ENCODE measurements at places on chromosomes 7 and 10.

DNA sequence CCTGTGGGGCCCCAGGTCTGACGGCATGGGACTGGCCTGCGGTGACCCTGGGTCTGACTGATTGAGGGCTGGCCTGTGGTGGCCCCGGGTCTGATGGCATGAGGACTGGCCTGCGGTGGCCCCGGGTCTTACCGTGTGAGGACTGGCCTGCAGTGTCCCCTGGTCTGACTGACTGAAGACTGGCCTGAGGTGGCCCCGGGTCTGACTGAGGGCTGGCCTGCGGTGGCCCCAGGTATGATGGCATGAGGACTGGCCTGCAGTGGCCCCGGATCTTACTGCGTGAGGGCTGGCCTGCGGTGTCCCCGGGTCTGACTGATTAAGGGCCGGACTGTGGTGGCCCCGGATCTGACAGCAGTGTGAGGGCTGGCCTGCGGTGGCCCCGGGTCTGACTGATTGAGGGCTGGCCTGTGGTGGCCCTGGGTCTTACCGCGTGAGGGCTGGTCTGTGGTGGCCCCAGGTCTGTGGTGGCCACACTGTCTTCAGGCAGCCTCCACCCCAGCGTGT is 10.9 kb downstream of the JAKMIP3 start:
- no peak for DNase-seq

DNA sequence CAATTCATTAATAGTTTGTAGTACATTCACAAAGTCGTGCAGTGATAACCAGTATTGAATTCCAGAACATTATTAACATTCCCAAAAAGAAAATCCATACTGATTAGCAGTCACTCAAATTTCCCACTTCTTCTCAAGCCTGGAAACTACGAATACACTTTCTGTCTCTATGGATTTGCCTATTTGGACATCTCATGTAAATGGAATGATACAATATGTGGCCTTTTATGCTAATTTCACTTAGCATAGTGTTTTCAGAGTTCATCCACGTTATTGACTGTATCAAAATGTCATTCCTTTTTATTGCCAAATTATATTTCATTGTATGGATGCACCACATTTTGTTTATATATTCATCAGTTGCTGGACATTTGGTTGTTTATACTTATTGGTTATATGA is 78.8 kb downstream of the STK31 start:
- DNase-seq, result no peak

DNA sequence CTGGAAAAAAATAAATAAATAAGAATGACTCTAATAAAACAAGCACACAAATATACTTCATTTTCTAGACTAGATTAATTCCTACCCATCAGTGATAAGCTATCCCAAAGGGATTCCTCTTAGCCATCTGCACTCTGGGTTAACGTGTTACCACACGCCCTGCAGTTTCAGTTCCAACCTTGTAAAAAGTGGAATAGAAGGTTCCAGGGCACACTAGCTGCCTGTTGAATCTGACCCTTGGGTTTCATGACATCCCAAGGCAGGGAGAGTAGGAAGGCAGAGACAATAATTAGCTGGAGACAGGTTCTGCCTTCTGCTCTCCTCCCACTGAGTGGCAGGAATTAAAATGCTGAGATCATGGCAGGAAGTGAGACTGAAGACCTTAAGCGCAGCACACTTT is 33.5 kb downstream of the SLC37A3 start:
- no peak for DNase-seq

DNA sequence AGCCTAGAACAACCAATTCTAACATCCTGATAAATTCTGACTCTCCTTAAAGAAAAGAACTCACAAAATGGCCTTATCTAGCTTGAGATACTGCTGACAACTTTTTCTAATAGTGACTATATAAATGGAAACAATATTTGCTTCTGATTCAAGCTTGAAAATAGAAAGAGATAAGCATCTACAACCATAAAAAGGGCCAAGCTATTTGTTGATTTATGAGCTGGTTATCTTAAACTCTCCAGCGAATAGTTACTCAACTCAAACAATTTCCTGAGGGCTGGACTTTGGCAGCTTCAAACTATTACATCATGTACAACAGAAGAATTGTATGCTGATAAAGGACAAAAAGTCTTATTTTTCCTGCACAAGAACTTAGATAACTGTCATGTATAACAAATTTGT is 4.6 kb downstream of the USP54 start:
- DNase-seq, result no peak

- no peak for DNase-seq
Measured at GRCh38 chr10:33938001-33938400, 603.5 kb upstream of the NRP1 start.

GRCh38 chr7:151243408-151244195 is 4.9 kb downstream of the SMARCD3 start:
- no peak for DNase-seq
